ENCODE measurements at places on chromosomes 2 and 18.
A peak's percentile ranks its signal among the peaks of the same experiment; 100 is the strongest.

DNA sequence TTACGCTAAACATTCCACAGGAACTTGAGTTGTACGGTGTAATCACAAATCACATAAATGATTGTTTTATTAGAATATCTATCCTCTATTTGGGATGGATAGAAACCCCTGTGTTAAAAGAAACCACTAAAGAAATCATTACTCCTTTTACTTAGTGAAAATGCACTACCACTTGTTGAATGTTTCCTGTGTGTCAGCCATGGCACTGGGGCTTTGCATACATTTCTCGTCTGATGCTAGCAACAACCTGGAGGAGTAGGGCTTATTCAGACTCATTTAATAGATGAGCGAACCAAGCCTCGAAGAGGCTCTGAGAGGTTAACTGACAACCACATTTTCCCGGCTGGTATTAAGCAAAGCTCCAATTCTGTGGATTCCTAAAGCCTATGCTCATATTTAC, 60.5 kb upstream of the PELI1 start:
- DNase-seq: no peak

DNA sequence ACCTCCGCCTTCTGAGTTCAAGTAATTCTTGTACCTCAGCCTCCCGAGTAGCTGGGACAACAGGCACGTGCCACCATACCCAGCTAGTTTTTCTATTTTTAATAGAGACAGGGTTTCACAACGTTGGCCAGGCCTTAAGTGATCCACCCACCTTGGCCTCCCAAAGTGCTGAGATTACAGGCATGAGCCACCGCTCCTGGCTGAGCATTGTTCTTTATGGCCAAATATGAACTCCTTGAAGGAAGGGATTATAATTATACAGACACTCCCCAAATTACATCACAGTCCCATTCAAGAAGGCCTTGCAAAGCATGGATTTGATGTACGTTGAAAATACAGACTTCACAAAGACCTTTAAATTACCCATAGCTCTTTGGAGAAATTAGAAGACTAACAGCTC, 381.7 kb downstream of the TXNL1 start:
- DNase-seq: no peak

- no peak for DNase-seq
These were observed 31.0 kb upstream of the CATIP start for GRCh38 chr2:218325566-218326160.

GRCh38 chr2:105136394-105136793, 98.5 kb downstream of the MRPS9 start:
- no peak for DNase-seq

DNA sequence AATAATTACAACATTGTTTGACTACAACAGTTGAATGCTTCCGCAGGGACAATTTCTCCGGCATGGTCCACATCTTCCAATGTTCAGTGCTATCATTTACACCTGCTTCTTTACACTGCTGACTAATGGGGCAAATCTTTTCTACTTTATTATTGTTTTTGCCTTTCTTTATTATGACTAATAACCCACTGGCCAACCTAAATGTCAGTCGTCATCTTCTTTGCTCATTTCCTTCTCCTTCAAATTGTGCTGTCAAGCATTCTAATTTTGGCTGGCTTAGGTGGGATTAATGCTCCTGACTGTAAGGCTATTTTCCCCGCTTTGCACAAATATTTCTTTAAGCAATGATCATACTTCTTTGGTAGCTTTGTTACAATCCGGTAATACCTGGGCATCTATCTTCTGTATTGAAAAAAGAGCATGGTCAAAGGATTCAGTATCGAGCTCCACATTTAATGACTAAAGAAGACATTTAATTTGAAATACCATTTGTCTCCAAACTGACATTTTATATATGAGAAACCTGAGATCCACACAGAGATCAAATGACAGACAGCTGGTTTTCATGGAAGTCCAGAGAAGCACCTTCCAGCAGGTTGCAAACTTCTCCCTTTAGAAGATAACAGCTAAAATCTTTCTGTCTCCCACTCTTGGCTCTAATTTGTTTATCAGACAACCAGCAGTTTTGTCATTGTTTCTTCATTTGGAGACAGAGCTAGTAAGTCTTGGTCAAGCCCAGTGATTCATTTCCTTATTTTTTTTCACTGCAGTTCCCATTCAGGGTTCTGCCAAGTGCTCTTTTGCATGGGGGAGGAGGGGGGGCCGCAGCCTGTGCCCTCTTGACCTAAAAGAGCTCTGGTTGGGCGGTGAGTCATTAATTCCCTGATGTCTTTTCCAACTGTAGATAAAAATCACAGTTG, 132.9 kb downstream of the SOCS6 start:
- no peak for DNase-seq

- DNase-seq: no peak
These were observed 43.1 kb upstream of the CHAC2 start for GRCh38 chr2:53724536-53724935.

- DNase-seq: no peak
These were observed 74.6 kb downstream of the CCDC88A start for GRCh38 chr2:55345064-55345463.

DNA sequence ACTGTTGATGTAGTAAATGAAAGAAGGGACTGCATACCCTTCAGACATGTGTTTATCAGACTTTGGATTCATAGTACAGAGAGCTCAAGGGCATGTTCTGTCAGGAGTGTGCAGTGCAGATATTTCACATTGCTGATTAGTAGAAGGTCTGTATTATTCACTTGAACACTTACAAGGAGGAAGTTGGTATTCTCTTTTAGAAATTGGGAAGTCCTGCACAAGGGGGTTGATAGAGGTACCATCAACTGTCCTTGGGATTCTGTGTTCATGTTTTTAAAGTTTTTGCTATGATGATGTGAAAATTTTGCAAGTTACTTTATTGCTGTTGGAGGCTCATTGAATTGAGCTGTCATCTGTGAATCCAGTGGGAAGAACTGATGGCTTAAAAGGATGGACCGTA, 6.7 kb downstream of the PSMD1 start:
- DNase-seq: no peak

DNA sequence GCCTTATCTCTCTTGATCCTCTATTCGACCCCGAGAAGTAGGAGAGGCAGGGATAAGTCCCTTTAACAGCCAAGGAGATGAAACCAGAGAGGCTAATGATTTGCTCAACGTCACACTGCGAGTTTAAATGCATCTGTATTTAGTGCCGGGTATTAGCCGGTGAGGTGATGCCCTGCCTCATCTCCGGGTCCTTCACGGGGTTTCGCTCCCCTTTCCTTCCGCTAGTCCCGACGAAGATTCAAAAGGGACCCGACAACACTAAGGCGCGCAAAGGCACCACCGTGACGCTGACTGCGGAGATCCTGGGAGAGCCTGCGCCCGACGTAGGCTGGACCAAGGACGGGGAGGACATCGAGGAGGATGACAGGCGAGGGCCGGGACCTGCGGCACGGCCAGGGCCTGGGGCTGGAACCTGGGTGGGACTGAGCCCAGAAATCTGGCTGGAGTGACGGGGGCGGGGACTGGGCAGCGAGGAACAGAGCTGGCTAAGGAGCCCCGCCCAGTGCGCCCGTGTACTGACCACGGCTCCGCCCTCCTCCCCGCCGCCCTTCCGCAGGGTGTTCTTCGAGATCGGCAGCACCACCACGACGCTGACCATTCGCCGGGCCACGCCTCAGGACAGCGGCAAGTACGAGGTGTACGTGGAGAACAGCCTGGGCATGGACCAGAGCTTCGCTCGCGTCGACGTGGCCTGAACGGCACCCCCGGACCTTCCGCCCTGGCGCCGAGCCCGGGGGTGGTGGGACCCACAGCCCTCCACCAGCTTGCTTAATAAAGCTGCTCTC, 1.0 kb upstream of the GMPPA start:
- DNase-seq: peak; percentile 94

GRCh38 chr2:191552066-191552465, 125.9 kb upstream of the NABP1 start:
- no peak for DNase-seq

DNA sequence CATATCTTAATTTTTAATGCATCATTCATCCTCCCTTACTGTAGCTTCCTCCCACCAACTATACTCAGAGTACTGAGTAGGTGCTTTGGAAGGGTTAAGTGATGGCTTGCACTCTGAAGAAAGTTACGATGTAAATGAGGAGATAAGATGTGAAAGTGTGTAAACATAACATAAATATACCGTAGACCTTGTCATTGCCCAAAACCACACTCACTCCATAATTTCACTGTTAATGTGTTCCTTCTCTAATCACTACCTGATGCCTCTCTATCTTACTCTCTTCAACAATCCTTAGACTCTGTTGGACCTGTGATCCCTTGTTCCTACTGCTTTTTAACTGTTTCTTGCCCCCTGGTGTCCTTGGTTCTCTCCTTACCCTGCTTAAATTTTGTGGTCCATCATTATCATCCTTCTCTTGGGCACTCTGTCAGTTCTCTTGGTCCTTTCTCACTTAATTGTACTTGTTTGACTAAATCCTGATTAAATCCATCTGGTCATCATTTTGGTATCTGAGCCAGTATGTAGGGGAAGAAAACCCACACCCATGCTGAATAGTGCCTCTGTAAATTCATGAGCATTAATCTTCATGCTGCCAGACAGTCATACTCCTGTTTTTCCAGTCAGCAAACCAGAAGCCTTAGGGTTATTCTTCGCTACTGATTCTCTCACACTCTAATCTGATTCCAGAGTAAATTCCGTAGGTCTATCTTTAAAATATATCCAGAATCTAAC, 45.0 kb downstream of the PMS1 start:
- no peak for DNase-seq

- no peak for DNase-seq
These were observed 67.4 kb upstream of the ACVR1C start for GRCh38 chr2:157696036-157696435.

- no peak for DNase-seq
These were observed 149.1 kb downstream of the ZNF516 start for GRCh38 chr18:76345901-76346300.

DNA sequence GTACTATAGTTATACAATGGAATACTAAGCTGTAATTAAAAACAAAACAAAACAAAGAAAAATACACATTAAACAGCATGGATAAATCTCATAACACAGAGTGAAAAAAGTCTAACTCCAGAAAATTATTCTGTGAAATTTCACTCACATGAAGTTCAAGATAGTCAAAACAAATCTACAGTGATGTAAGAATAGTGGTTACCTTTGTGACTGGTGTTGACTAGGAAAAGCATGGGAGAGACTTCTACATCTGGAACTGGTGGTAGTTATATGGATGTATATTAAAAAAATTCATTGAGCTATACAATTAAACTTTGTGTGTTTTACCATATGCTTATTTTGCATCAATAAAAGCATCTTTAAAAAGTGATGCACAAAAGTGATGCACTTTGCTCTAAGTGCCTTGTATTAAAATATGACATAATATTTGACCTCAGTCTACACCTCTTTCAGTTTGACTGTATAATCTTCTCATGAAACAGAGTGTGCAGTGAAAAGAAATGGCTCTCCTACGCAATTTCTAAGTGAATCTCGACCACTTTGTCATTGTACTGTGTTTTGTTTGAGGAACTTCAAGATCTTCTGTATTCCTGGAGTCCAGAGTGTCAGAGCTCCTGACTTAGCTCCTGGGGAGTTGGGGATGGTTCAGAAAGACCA, 28.0 kb downstream of the STAT4 start:
- DNase-seq: no peak

DNA sequence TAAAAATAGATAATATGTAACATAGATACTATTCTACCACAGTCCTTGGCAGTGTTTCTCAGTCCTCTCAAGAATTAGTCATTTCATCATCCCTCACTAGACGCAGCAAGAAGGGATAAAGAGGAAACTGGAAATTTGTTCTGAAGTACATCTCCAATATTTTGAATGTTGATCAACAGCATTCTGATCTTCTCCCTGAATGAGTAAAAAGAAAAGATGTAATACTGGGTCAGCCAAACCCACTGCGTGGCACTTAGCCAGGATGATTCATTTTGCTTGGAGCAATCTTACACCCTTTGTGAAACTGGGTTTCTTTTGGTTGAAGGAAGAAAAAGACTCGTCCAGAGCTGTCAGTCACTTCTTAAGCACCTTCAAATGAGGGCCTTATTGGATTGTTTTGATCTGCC, 54.1 kb downstream of the TAF1B start:
- no peak for DNase-seq

- no peak for DNase-seq
These were observed 24.3 kb downstream of the WDSUB1 start for GRCh38 chr2:159262226-159262625.

All from 8988T (cell line).